ENCODE measurements at places on chromosomes 12 and 14.

DNA sequence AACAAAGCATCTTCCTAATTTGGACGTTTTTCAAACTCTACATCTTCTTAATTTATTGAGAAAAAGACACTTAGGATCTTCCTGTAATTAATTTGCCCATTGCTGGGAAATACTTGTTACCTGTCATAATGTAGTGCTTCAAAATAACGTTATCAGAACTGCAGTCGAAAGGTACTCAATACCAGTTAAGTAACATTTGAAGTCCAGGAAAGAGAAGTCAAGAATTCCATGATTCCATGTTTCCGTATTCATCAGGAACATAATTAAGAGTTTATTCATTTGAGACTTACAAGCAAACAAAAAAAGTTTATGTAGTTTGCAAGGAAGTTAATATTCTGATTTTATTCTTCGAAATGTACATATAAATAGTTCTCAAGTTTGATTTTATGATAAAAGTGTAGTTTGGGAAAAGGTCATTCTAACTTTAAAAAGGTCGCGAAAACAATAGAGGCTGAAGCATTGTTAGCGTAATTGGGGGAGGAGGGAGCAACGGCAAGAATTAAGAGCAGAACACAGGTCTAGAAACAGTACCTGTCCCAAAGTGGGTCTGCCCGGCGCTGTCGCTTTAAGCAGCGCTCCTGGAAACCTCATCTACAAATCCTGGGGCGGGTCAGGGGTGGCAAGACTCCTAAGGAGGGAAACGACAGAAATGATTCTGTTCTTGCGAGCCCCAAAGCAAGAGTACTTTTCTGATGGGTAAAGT lies 1.2 kb upstream of the KCNMB4 start:
- DNase-seq = no peak

- DNase-seq = no peak
Observed at GRCh38 chr14:34078117-34078743, 127.4 kb upstream of the EGLN3 start.

DNA sequence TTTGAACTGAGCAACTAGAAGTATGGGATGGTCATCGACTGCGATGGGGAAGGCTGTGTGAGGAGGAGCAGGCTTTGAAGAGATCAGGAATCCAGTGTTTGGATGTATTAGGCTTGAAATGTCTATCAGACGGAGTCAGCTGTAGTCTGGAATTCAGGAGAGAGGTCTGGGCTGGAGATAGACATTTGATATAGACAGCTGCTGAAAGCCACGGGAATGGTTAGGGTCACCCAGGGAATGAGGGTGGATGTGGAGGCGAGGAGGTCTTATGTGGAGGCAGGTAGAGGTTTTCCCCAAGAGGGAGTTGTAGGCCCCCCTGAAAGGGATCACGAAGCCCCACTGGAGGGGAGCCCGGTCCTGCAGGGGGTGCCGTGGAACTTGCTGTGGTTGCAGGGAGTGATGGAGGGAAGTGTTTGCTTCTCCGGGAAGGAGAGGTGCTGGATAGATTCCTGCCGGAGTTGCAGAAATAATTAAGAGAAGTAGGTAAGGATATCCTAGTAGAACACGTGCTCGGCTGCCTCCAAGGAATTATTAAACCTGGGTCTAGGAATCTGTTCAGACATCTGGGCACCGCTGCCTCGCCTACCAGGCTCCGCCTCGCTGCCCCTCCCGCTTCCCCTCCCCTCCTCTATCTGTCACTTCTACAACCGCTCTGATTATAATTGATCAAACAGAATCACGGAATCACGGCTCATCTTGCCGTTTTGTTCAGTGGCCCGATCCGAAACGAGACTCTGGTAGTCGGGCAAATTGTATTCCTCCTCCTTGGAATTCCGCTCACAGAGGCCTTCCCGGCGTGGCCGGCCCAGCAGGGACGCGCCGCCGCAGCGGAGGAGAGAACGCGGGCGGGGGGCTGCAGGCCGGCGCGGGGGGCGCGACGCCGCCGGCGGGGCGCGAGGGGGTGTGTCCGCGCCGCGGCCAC lies 826 bp upstream of the CACNA1C start:
- DNase-seq = no peak

- no peak for DNase-seq
Observed at GRCh38 chr12:110340706-110341105, 59.7 kb downstream of the ATP2A2 start.

DNA sequence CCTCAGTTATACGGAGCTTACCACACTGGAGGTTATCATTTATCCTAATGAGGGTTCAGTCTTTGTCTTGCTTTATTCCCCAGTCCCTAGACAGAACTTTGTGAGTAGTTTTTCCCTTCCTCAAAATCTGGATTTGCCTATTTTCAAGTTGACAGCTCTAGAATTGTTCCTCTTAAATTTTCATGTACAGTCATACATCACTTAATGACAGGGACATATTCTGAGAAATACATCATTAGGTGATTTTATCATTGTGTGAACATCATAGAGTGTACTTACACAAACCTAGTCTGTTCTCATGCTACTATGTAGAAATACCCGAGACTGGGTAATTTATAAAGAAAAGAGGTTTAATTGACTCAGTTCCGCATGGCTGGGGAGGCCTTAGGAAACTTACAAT lies 3.1 kb downstream of the PRKAB1 start:
- DNase-seq = no peak

DNA sequence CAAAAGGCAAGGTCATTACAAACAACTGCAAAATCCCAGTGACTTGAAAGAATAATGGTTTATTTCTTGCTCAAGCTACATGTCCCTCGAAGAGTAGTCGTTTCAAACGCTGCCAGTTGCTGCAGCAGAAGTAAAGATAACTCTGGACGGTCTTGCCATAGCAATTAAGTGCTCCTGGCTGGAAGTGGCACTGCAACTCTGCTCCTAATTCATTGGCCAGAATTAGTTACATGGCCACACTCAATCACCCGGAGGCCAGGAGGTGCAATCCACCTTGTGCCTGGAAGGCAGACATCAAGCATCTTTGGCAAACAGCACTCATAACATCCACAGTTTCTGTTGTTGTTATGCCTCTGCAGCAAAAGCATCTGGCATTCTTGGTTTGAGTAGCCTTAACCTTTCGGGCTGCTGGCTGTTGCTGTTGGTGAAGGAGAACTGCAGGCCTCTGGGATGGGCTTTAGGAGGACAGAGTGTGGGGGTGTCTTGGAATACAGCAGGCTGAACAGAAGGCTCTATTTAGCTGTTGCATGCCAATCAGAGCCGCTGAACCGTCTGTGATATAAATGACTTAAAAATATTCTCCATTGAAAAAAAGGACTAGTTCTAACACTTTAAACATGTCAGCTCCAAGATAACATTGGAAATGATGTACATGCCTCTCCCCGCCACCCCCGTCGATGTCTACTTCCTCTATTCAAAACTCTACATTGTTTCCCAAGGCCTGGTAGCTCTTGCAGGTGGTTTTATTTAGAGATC lies 123.5 kb upstream of the DYRK2 start:
- no peak for DNase-seq

DNA sequence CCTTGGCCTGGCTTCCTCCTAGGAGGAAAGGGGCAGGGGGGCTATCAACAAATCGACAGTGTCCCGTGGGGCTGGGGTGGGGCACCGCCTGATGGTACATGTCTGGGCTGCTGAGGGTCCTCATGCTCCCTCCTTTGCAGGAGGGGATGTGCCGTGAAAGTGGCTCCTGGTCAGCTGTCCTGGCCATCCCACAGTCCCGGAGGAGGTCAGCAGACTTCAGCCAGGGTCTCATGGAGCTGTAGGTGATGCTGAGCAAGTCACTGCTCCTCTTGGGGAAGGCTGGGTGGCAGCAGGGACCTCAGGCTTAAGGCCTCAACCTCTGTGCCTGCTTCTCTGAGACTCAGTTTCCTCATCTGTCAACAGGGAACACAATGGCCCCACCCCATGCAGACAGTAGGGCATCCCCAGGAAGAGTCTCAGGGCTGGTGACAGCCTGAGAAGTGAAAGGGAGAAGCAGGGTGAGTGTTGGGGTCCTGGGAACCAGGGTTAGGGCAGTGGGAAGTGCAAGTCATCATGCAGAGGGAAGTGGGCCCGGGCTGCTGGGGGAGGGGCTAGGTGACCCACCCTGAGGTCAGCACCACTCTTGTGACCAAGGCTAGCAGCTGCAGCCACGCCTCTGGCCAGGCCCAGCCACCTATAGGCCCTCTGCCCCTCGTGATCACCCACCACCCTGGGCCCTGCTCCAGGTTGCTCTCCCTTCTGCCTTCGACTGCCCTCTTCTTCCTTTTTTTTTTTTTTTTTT lies 4.4 kb upstream of the TNFAIP2 start:
- peak; percentile 14 for DNase-seq

GRCh38 chr12:106773286-106774004 lies 1.0 kb upstream of the RIC8B start:
- no peak for DNase-seq

- no peak for DNase-seq
Observed at GRCh38 chr12:119378903-119379302, 44.4 kb downstream of the CCDC60 start.

DNA sequence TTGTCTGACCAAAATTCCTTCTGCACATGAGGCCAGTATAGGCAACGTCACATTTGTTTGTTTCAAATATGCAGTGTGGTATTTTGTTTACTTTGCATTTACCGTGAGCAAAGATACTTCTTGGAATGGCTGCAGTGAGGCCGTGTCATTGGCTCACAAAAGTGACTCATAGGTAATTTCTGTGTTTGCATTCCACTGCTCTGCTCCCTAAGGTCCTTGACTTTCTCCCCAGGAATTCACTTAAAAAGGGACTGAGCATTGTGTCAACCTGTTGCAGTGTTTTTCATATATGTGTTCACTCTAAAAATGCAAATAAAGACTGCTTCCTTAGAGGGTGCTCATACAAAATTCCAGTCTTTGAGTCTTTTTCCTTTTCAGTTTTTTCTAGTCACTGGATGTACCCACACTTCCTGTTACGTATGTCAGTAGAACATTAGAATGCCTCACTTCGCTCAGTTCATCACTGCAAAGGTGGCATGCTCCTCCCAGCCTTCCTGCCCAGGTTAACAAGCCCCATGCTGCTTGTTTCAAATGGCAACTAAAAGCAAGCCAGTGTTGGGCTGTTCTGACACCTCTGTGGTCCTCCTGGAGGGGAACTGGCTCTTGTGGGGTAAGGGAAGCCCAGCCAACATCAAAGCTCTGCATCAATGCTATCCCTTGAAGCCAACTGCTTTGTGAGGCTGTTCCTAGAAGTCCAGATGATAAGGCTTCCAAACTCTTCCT lies 9.1 kb downstream of the C12orf76 start:
- peak; percentile 46 for DNase-seq

GRCh38 chr12:98819821-98820404 lies 174.8 kb downstream of the APAF1 start:
- no peak for DNase-seq

DNA sequence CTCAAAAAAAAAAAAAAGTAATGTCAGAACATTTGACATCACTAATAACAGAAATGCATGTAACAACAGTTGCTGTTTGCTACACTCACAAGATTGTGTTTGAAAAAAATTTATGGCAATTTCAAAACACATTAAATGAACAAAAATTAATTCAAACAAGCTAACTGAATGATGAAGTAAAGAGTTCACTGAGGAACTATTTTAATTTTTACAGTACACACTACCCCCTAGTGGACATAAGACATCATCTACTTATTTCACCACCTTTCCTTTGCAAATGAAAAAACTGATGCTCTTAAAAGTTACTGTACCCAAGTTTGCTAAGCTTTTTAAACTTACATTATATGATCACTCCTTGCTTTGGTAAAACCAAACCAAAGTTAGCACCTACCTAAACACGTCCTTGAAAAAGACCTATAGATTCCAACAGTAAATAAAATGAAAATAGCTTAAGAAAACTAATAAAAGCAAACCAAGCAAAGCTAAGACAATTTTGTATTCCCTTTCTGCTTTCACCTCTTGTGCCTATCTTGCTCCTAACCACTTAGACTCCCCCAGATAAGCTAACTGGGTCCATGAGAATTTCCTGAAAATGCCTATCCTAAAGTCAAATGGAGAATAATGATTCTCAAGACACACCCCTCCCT lies 22.2 kb downstream of the UBE2N start:
- peak; percentile 64 for DNase-seq

DNA sequence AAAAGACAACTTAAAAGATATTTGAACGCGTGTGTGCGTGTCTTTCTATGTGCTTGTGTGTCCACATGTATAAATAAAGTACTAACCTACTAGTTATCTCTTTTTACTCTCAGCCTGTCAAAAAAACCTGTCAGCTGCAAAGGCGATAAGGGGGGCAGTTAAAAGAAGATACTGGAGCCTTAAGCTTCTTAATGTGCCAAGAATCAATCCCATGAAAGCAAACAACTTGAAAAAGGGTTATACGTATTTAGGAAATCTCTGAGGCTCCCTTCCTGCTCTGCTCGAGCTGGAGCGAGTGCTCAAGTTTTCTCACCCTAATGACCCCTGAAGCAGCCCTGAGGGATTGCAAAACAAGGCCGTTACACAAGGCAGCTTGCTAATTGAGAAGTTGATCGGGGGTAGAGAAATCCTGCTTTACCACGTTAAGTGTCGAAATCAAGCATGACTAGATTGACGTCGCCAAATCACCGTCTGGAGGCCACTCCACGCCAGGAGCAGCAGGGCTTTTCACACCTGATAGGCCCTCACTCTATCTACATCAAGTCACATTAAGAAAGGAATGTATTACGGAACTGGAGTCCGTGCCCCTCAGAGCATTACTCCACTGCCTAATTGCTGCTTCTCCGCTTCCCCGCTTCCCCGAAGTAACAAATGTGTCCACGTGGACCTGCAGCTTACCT lies 32.4 kb downstream of the LMO3 start:
- DNase-seq = no peak

- peak; percentile 74 for DNase-seq
Observed at GRCh38 chr12:107091989-107092641, 1.2 kb downstream of the CRY1 start.

DNA sequence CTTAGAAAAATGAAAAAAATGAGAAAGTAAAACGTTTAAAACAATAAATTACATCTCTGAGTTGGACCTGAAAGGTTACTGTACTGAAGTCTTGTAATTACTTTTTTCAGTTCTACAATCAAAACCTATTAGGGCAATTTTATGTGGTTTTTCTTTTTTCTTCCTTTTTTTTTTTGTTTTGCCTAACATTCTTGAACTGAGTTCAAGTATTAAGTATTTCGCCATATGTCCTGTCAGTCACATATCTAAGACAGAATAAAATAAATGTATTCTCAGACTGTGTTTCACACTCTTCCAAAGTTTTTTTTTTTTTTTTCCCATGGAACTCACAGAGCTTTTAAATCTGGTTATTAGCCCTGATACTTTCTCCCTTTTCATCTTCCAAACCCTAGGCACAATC lies 172.0 kb downstream of the BCAT1 start:
- no peak for DNase-seq

- no peak for DNase-seq
Observed at GRCh38 chr12:10661338-10661737, 12.5 kb downstream of the STYK1 start.

- DNase-seq = no peak
Observed at GRCh38 chr12:48419116-48419935, 53.0 kb upstream of the ANP32D start.

- no peak for DNase-seq
Observed at GRCh38 chr12:124443931-124444712, 123.3 kb downstream of the NCOR2 start.

- DNase-seq = no peak
Observed at GRCh38 chr12:79217306-79217705, 352.7 kb downstream of the SYT1 start.

- DNase-seq = no peak
Observed at GRCh38 chr12:110765111-110765510, 22.4 kb upstream of the PPP1CC start.

GRCh38 chr14:99733211-99733539 lies 49.1 kb downstream of the CYP46A1 start:
- no peak for DNase-seq

All from CD4-positive, alpha-beta T cell treated with Interleukin-4 for 4 hours (primary cell).